ENCODE measurements at places on chromosomes 16 and 17.

DNA sequence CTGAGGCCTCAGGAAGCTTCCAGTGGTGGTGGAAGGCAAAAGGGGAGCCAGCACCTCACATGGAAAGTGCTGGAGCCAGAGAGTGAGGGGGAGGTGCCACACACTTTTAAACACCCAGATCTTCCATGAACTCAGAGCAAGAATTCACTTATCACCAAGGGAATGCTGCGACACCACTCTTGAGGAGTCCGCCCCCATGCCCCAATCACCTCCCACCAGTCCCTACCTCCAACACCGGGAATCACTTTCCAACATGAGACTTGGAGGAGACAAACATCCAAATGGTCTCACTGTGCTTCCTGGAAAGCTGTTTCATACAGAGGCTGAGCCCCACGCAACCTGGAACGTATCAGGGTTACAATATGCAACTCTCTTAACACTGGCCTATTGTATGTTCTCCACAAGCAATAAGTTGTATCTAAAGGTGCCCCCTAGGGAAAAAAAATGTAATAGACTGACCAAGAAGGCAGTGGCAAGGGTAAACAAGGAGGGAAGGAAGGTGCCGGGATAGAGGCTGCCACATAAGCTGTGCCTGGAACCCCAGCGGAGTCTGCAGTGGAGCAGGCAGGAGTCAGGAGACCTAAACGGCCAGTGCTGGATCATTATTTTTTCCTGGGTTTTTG, 106.7 kb upstream of the FOXF1 start:
- DNase-seq = no peak

DNA sequence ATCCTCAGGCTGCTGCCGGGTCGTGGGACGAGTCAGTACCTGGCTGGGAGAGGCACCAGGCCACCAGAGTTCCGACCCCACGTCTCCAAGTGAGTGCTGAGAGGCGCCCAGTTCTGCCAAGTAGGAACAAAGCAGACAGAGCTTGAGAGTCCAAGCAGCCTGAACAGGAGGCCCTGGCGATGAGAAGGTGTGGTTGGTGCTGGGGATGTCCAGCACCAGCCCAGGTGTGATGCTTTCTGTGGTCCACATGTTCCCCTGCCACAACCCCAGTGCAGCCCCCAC, 10.8 kb downstream of the TAX1BP3 start:
- no peak for DNase-seq

DNA sequence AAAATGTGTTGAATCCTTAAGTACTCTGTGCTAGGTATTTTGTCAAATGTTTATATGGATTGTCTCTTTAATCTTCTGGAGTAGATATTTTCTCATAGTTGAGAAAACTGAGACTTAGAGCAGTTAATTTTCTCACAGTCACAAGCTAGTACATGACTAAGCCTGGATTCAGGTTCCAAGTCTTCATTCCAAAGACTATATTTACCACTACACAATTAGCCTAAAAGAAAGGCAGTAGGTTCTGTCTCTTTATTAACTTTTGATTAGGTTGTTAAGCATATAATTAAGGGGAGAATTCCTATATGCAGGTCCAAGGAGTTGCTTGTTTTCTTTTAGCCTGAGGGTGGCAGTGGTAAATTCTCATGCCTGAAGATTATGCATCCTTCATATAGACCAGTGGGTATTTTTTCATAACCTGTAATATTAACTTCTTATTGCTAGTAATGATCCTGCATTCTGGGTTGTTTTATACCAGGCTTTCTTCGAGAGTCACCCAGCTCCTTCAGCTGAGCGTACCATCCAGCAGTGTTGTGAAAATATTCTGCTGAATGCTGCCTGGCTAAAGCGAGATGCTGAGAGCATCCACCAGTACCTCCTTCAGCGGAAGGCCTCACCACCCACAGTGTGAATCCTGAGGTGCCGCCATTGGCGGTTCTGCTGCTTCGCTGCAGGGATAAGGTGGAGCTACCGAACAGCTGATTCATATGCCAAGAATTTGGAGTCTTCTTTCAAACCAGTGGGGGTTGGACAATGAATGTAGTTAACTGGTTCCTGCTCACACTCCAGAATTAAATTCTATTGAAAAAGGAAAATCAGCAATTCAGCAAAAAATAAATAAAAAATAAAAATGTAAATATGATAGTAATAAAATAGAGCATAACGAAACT, 28.2 kb upstream of the KPNB1 start:
- peak; percentile 63 for DNase-seq

DNA sequence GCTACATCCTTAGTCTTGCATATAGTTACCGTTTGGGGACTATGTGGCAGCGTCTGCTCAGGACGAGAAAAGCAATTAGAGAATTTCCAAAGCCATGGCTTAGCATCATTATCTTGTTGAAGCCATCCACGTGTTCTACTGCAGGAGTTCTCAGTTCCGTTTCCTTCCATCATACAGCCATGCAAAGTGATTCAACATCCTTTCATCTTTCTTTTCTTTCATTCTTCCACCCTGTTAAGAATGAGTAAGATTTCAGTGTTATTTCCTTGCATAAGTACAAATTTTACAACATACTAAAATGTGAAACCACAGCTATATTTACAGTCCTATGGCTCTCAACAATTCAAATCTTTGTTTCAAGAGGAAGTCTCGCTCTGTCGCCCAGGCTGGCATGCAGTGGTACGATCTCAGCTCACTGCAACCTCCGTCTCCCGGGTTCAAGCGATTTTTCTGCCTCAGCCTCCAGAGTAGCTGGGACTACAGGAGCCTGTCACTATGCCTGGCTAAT, 3.8 kb downstream of the MARF1 start:
- no peak for DNase-seq

- DNase-seq = peak; percentile 89
Measured at GRCh38 chr16:1002399-1003166, 21.0 kb downstream of the SOX8 start.

DNA sequence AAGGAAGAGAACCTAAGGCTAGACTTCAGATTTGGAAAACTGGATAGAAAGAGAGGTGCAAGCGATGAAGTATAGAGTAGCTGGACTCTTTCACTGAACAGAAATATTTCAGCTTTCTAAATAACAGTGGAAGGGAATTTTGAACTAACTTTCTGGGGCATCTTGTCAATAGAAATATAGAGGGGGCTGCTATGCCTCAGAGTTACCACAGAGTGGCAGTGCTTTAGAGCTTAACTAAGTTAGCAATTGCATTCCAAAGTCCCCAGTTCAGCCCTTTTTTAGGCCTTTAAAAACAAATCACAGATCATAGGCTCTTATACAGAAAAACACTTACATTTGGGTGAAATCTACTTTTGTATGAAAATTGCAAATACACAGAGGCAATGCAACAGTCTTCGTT, 154.2 kb upstream of the CDH8 start:
- no peak for DNase-seq

DNA sequence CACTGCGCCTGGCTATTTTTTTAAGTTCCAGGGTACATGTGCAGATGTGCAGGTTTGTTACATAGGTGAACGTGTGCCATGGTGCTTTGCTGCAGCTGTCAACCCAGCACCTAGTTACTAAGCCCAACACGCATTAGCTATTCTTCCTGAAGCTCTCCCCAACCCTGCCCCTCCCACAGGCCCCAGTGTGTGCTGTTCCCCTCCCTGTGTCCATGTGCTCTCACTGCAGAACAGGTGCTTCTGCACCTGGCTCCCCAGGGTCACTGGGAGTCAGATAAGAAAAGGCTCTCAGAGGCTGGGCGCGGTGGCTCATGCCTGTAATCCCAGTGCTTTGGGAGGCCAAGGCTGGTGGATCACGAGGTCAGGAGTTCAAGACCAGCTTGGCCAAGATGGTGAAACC, 6.2 kb downstream of the HASPIN start:
- DNase-seq = no peak

GRCh38 chr16:89583197-89583894, 7.8 kb downstream of the CPNE7 start:
- no peak for DNase-seq

GRCh38 chr17:29240968-29241963, 5.4 kb upstream of the CRYBA1 start:
- peak; percentile 80 for DNase-seq

- DNase-seq = no peak
Measured at GRCh38 chr17:43659823-43660617, 1.7 kb downstream of the MEOX1 start.

DNA sequence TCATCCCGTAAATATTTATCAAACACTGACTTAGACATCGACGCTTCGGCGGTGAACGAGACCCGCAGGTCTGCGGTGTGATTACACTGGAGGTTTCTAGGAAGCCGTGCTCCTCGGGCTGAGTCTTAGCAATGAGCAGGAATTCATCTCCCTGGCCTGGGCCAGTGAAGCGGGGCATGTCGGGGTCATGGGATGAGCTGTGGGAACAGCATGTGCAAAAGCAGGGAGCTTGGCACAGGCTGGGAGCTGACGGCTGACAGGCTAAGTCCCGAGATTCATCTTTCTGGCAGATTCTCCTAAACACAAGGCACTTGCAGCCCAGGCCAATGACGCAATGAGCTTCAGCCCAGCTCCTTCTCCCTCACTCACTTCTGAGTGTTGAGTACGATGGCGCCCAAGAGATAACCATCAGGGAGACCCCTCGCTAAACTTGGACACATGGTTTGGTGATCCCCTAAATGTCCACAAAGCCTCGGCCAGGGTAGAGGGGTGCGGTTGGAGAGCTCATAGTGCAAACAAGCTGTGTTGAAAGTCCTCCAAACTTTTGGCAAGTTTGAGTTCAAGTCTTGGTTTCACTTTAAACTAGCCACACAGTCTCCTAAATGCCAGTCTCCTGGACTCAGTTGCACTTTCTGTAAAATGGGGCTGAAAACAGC, 12.8 kb downstream of the CRISPLD2 start:
- no peak for DNase-seq

DNA sequence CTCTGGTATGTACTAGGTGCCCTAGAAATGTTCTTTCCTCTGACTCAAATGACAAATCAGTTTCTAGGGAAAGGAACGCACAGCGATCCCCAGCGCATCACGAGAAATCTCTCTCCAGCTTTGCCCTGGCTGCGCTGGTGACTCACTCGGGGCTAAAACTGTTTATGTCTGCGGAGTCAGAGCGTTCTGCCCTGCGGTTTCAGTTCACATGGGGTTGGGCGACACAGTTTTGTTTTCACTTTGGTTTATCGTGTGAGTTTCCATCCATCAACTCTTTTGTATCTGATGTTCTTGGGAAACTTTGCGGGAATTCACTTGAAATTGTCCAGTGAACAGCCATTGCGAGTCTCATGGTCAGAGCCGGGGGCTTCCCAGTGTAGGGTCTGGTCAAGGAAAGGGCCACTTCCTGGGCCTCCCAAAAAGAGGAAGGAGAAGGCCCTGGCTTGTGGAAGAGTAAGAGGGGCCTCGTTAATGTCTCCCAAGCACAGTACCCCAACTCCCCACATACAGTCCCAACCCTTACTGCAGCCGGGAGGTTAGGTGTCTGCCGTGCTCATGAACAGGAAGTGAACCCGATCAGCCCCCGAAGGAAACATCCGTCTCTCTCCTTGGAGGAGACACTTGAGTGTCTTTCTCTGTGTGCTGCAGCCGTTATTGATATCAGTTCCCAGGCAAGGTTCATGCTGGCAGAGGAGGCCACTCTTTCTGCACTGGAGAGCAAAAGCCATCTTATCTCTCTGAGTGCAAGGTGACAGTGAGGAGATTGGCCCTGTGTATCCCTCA, 643.2 kb downstream of the WWOX start:
- DNase-seq = no peak

DNA sequence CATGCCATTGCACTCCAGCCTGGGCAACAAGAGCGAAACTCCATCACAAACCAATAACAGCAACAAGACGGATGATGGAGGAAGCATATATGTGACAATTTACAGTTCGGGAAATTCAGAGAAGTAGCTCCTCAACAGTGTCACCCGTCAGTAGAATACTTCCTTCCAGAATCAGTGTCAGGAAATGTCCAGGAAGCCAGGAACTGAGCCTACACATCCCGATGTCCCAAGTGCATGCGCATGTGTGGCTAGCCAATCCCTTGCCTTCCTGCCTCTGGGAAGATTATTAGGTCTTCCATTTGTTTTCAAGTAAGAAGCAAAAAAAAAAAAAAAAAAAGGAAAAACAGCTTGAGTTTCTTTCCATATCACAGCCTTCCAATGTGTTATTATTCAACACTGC, 1.4 kb upstream of the PITPNC1 start:
- DNase-seq = no peak

- no peak for DNase-seq
Measured at GRCh38 chr17:71825687-71826086, 295.1 kb upstream of the SOX9 start.

GRCh38 chr16:69131839-69132423, 457 bp downstream of the CHTF8 start:
- DNase-seq = no peak

Measured in Panc1 (cell line).